Naive thymus-derived CD8-positive, alpha-beta T cell (primary cell): ENCODE measurements at places on chromosomes 12 and 14. TPM values are rescaled to one million over a fixed set of nuclear protein-coding genes. Genes with fewer than 3 reads are reported as not detected.

- no peaks in the 10 kb centered on the region for H3K4me1 ChIP-seq
- H3K27me3 ChIP-seq = no peaks in the 10 kb centered on the region
- H3K36me3 ChIP-seq = peaks cover 13% of the 10 kb centered on the region
- no peak for DNase-seq
- no peak overlapping the region for H3K4me3 ChIP-seq
Measured at GRCh38 chr12:91601054-91601453, 418.4 kb upstream of the DCN start.

DNA sequence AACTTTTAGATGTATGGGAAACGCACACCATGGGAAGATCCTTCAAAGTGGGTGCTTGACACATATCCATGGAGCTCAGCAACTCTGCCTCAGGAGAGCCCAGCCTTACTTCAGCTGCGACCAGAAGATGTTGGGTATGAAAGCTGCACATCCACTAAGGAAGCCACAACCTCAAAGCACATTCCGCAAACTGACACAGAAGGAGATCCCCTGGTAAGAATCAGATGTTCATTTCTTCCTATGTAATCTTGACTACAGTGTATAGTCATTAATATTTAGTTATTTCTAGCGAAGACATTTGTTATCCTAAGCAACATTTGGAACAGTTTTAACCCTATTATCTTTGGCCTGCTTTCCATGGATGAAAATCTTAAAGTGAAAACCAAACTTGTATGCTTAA is 374.2 kb downstream of the NAV3 start:
- no peak for DNase-seq
- no peaks in the 10 kb centered on the region for H3K4me1 ChIP-seq
- H3K36me3 ChIP-seq = no peaks in the 10 kb centered on the region
- H3K4me3 ChIP-seq = no peak overlapping the region
- H3K27me3 ChIP-seq = no peaks in the 10 kb centered on the region

GRCh38 chr12:2035431-2036055 is 17.2 kb upstream of the CACNA1C start:
- H3K4me3 ChIP-seq = peak overlapping the region; percentile 77
- H3K36me3 ChIP-seq = no peaks in the 10 kb centered on the region
- no peak for DNase-seq
- no peak overlapping the region for H3K27ac ChIP-seq
- peaks cover 11% of the 10 kb centered on the region for H3K4me1 ChIP-seq

ERBB3 gene
- 26.0 TPM for total RNA-seq

DNA sequence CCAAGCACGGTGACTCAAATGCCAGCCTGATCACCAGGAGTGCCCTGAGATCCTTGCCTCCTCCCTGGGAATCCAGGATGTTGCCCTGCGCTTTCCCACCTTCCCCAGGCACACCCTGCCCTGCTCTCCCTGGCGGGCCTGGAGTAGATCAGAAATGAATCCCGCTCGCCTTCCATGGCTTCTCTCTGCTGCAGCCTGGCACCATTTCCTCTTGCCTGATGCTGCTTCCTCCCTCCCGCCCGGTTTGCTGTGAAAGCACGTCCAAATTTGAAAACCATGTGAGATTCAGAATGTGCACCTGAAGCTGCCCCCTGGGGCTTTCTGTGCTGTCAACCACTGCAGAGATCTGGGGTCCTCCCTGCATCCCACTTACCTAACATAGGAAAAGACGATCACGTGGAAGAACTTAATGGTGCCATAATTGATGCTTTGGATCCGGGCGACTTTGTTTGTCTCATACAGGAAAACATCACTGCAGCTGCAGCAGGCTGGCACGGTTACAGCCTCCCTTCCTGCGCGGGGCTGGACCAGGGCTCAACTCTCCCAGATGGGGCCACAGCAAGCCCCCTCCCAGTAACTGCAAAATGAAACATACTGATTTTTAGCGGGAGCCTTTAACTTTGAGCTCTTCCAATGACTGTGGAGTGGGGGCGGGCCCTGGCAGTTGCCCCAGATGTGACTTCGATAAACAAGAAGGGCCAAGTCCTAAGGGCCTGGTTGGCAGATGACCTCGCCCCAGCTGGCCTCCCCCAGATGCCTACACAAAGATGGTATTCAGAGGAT is 24.9 kb upstream of the C12orf76 start:
- H3K36me3 ChIP-seq = no peaks in the 10 kb centered on the region
- DNase-seq = no peak
- H3K27me3 ChIP-seq = no peaks in the 10 kb centered on the region
- peaks cover 24% of the 10 kb centered on the region for H3K4me1 ChIP-seq

GRCh38 chr12:82746668-82747067 is 60.0 kb downstream of the TMTC2 start:
- H3K27ac ChIP-seq = no peak overlapping the region
- no peak overlapping the region for H3K4me3 ChIP-seq

- no peak overlapping the region for H3K27ac ChIP-seq
- H3K27me3 ChIP-seq = no peaks in the 10 kb centered on the region
- DNase-seq = no peak
Measured at GRCh38 chr12:122819209-122819785, 16.0 kb upstream of the HIP1R start.

VRTN gene
- not detected for total RNA-seq

DNA sequence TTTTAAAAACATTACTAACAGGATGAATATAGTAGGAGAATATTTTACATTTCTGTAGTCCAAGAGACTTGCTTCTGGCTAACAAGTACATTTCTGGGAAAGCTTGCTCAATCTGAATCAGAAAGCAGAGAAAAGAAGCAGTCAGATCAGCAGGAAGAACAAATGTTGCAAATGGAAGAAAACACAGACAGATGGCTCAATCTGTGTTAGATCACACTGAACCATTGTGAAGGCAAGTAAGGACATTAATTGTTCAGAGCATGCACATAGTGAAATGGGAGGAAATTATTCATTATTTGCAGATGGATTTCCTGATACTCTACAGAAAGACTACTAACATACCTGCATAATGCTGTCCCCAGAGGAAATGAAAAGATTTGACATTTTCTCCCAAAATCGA is 65.2 kb upstream of the CNOT2 start:
- no peaks in the 10 kb centered on the region for H3K4me1 ChIP-seq
- DNase-seq = no peak
- peaks cover 7% of the 10 kb centered on the region for H3K27me3 ChIP-seq
- H3K27ac ChIP-seq = no peak overlapping the region
- H3K4me3 ChIP-seq = no peak overlapping the region
- H3K36me3 ChIP-seq = peaks cover 8% of the 10 kb centered on the region
